ENCODE measurements at places on chromosomes 11 and 22. TPM values are rescaled to one million over a fixed set of nuclear protein-coding genes. Genes with fewer than 3 reads are reported as not detected.

DNA sequence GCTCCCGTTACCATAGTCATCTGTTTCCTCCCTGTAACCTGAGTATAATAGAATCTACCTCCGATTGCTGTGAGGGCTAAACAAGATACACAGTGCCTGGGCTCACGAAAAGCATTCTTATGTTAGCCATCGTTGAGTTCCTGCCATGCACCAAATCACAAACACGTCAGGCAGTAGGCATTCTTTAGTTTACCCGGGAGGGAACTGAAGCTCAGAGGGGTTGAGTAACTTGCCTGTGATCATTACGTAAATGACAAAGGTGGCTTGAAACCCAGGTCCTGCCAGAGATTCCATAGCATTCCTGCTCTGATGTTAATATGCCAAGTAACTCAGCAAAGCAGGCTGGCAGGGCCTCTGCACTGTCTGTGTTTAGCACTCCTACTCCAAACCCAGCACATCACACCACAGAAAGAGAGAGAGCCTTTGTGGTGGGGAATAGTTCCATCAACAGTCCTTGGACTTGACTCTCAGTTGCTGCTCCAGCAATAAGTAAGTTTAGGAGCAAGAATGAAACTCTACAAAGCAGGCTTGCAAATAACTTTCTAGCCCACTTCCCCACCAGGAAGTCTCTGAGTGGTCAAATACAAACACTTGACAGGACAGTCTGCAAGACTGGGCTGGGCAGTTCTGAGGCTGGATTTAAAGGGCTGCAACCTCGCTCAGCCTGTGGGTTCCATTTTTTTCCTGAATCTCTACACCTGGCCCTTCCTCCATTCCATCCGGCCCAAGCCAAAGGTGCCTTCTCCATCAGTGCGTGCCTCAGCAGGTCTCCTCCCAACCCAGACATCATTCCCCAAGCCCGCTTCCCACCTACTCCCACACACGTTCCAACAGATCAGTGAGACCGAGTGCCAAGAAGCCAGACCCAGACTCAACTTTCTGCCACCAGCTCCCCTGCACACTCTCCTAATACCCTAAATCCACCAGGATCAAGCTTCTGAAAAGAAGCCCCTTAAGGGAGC, 1.1 kb downstream of the SCN2B start:
- peak; percentile 97 for DNase-seq

DNA sequence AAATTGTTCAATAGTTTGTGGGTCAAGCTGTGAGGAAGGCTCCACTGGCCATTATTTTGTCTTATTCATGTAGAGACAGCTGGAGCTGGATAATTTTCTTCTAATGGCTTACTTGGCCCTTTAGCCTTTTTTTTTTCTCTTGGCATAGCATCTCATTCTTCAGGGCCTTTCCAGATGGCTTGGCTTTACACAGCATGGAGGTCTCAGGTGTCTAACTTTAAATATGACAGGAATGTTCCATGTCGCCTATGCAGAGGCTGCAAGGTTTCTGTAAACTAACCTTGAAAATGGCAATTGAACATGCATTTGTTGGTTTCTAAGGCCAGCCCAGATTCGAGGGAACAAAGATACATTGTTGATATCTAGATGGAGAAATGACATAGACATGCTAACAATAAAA, 247.9 kb upstream of the CNTN5 start:
- no peak for DNase-seq

DNA sequence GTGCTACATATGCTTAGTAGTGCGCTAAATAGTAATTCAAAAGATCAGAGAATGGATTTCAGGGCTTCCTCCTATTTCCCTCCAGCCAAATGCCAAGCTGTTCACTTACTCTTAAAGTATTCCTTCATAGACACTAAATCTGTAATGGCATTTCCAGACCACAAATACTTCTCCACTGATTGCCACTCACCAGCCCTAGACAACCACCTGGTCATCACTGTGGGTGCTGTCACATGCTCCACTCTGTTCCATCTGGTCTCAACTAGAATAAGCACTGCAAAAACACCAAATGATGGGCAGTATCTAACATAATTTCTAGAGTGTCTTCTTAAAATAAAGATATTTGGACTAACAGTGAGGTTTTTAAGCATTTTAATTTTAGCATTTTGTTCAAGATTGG, 341.3 kb downstream of the AASDHPPT start:
- DNase-seq = no peak

- DNase-seq = no peak
Measured at GRCh38 chr11:33674035-33674814, 26.4 kb downstream of the C11orf91 start.

The RFPL2 gene
- total RNA-seq = not detected

GRCh38 chr11:116840746-116841296, 3.4 kb upstream of the APOA1 start:
- DNase-seq = no peak

The HIKESHI gene
- 63.1 TPM for total RNA-seq

The USP2 gene
- 0.26 TPM for total RNA-seq

DNA sequence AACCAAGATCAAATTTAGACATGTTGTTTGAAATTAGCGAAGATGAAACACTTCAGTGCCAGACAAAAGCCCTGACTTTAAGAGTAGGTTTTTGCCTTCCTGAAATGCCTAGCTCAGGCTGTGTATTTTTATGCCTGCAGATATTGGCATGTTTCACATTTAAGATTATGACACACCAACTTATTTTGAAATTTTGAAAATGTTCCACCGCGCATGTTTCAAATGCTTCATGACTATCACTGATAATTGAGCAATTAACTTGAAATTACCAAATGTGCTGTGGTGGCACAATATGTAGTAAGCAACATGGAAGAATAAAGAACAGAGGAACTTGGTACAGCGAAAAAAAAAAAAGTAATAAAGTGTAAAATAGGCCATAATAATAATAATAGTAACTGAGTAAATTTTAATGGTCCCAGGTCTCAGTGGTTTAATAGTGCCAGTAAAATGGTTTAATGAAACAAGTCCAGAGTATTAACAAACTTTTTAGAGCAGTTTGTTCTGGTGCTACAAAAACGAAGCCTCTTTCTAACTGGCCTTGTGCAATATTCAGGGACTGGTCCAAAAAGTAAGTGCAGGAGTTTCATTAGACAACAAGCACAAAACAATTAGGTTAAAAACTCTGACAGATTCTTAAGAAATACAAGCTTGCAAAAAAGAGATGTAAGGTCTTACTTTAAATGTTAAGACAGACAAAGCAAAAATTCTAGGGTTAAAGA, 112.5 kb upstream of the SOX6 start:
- DNase-seq = no peak

DNA sequence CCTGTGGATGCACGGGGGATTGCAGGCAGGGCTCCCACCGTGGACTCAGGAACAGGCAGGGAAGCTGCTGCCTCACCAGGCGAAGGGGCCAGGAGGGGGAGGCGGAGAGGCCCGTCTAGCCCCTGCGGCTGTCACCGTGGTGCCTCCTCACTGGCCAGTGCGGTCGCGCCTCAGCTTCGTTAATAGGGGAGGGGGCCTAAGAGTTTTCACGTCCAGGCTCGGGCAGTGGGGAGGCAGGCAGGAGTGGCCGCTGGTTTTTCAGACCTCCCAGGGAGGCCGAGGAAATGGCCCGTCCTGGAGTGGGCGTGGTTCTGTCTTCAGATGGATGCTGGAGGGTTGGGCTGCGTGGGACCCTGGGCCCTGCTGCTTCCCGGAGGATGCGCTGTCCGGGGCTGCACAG, 91.1 kb upstream of the B3GAT1 start:
- DNase-seq = no peak

- DNase-seq = no peak
Measured at GRCh38 chr11:114124601-114125144, 65.2 kb downstream of the ZBTB16 start.

The PLAAT4 gene
- 0.79 TPM for total RNA-seq

- peak; percentile 72 for DNase-seq
Measured at GRCh38 chr11:96817482-96818399, 427.9 kb downstream of the JRKL start.

DNA sequence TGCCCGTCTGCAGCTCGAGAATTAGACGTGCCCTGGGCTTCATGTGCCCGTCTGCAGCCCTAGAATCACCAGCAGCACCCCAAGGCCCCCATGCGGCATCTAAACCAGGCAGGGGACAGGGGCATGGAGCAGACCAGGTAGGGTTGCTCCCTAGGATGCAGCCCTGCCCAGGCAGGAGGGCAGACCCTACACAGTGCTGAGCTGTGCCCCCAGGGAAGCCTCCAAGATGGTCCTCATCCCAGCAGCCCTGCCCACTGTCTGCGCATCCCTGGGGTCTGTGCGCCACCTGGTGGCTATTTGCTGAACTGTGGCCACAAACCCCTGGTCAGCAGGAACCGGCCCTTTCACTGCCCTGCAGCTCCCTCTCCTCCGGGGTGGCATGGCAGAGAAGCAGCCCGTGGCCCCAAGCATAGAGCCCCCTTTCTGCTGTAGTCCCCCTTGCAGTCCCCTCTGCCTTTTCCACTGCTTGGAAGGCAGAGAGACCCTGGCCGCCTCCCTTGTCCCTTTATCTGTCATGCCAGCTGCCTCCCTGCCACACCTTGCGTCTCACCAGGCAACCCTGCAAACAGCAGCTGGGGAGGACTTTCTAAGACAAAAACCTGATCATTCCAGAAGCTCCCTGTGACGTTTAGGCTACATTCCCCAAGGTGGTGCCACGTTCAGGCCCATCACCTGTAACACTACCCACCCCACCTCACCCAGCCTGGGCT, 86.6 kb downstream of the KCNQ1 start:
- peak; percentile 14 for DNase-seq

- DNase-seq = no peak
Measured at GRCh38 chr22:17167486-17167885, 8.4 kb upstream of the HDHD5 start.

DNA sequence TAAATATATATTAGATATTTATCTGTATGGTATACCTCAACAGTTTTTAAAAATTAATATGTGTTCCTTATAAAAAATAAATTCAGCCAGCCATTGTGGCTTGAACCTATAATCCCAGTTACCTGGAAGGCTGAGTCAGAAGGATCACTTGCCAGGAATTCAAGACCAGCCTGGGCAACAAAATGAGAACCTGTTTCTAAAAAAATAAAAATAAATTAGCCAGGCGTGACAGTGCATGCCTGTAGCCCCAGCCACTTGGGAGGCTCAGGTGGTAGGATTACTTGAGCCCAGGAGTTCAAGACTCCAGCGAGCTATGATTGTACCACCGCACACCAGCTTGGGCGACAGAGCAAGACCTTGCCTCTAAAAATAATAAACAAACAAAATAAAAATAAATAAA, 54.9 kb downstream of the PHF21A start:
- DNase-seq = peak; percentile 94

The SSH3 gene
- total RNA-seq = 32.0 TPM

DNA sequence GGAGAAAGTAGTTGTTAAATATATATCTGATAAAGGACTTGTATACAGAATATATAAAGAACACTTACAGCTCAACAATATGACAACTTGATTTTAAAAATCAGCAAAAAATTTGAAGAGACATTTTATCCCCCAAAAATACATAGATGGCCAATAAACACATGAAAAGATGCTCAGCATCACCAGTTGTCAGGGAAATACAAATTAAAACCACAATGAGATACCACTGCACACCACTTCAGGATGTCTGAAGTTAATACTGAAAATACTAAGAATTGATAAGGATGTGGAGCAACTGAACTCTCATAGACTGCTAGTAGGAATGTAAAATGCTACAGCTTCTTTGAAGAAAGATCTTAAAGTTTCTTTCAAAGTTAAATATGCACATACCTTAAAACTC, 49.2 kb downstream of the KREMEN1 start:
- no peak for DNase-seq

The PPME1 gene
- total RNA-seq = 19.2 TPM

- DNase-seq = peak; percentile 47
Measured at GRCh38 chr11:59097113-59097708, 9.8 kb upstream of the FAM111B start.

GRCh38 chr11:2185324-2186085, 13.9 kb upstream of the TH start:
- DNase-seq = no peak

DNA sequence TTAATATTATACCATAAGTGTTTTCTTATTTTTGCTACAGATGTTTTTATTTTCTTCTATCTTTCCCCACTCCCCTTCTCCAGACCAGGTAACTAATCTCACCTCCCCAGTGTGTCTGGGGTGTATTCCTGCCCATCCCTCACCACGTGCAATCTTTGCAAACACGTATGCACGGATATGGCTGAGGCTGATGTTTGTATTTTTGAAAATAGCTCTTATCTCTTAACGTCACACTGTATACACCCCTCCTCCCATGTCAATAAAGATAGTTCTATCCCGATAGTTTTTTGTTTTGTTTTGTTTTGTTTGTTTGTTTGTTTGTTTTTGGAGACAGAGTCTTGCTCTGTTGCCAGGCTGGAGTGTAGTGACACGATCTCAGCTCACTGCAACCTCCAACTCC, 127.5 kb downstream of the FBXO7 start:
- DNase-seq = no peak

- no peak for DNase-seq
Measured at GRCh38 chr11:114147375-114148012, 88.0 kb downstream of the ZBTB16 start.

The NCF4 gene
- total RNA-seq = not detected

The TBX1 gene
- total RNA-seq = 12.9 TPM

- no peak for DNase-seq
Measured at GRCh38 chr22:45358127-45358526, 48.4 kb downstream of the FAM118A start.

The TBCEL gene
- total RNA-seq = 11.8 TPM

The P2RY6 gene
- 0.26 TPM for total RNA-seq

The AMOTL1 gene
- total RNA-seq = 62.1 TPM

GRCh38 chr11:14907411-14908213, 15.6 kb upstream of the CYP2R1 start:
- DNase-seq = no peak

GRCh38 chr11:70210530-70210929, 7.4 kb downstream of the FADD start:
- DNase-seq = no peak

DNA sequence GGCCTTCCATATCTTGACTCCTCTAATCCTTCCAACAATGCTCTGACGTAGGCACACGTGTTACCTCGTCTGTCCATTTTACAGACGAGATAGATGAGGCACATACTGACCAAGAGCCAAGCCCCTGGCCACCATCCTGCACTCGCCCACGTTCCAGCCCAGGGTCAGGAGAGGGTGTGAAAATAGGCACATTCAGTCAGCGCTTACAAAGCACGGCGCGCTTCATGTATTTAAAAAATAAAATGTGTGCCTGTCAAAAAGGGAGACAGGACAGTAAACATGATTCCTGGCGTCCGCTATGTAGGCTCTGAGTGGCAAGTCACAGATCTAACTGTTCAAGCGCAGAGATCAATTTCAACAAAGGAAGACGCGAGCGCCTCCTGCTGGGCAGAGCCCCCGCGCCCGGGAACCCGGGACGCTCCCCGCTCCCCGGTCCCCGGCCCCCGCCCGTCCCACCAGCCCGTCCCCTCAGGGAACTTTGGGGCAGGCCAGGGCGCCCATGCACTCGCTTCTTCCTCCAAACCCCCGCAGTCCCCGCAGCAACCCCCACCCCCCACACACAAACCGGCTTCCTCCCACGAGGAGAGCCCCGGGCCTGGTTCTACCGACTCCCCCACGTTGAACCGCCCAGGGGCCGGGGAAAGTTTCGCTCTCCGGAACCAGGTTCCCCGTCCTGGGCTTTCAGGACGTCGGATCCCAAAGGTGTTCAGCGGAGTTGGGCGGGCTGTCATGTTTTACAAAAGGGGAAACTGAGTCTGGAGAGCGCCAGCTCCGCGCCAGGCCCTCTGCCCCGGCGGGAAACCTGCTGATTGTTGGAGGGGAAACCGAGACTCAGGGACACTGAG, 10.4 kb upstream of the C1QTNF6 start:
- peak; percentile 67 for DNase-seq

The TRIM29 gene
- total RNA-seq = 441 TPM

GRCh38 chr11:114090976-114091375, 31.5 kb downstream of the ZBTB16 start:
- no peak for DNase-seq

The TMPRSS4 gene
- 42.4 TPM for total RNA-seq

The MS4A6A gene
- not detected for total RNA-seq

The OR8D1 gene
- total RNA-seq = not detected

The SLC16A8 gene
- not detected for total RNA-seq

The CCDC87 gene
- under 0.01 TPM for total RNA-seq
